Activated CD8-positive, alpha-beta memory T cell treated with anti-CD3 and anti-CD28 coated beads for 4 hours (primary cell): ENCODE measurements at places on chromosomes 13 and 19.

DNA sequence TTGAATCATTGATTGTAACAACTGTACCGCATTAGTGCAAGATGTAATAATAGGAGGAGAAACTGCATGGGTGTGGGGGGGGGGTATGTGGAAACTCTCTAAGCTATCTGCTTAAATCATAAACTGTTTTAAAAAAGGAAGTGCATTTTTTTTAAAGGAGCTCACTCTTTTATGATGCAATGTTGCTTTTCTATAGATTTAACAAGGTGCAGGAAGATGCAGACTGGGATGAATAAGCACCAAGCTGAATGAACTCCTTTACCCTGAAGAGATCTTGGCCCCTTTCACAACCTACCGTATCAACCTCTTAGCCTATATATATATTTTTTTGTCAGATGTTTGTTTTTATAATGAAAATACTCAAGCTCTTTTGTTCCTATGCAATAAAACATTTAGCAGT lies 95.9 kb downstream of the AKAP11 start:
- DNase-seq: no peak

GRCh38 chr19:2132731-2133490 lies 18.5 kb downstream of the AP3D1 start:
- no peak for DNase-seq

GRCh38 chr19:8360196-8360595 lies 3.8 kb upstream of the ANGPTL4 start:
- no peak for DNase-seq

DNA sequence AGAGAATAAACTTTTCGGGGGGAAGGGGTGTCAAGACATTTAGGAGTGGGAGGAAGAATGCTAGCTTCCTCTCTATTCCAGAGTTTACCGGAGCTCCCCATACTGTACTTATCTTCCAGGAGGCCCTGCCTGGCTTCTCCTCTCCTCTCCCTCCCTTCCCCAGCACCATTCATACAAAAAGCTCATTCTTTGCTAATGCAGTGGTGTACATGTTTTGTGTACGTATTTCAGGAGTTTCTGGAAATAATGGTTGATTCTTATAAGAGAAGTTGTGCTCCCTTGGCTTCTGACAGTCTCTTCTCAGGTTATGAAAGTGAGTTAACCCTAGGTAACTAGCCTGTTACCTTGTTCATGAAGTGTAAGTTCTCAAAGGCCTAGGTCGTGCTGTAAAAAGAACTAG lies 7.1 kb downstream of the SAMD4B start:
- DNase-seq: no peak

GRCh38 chr13:74132776-74133656 lies 1.2 kb downstream of the KLF12 start:
- DNase-seq: no peak

- DNase-seq: no peak
Measured at GRCh38 chr19:7294558-7295212, 471 bp upstream of the INSR start.

GRCh38 chr19:50695251-50696093 lies 24.1 kb downstream of the SHANK1 start:
- no peak for DNase-seq

- DNase-seq: no peak
Measured at GRCh38 chr13:55440465-55441085, 1700.1 kb upstream of the PRR20A start.

DNA sequence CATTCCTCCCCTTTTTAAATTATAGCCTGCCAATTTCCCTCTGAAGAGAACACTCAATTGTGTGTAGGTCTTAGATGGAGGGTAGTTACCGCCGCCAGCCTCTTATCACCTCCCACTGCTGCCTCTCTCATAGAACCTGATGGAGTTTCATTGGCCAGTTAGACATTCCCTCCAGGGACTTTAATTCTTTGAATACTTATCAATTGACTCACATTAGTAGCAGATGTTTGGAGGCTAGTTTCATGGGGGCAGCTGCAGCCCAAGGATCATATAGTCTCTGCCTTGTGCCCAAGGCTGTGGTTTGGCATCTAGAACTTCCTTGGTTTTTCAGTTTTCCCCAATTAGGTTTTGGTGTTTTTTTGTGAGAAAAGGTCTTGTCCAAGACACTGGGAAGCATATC lies 318.9 kb upstream of the HTR2A start:
- no peak for DNase-seq

DNA sequence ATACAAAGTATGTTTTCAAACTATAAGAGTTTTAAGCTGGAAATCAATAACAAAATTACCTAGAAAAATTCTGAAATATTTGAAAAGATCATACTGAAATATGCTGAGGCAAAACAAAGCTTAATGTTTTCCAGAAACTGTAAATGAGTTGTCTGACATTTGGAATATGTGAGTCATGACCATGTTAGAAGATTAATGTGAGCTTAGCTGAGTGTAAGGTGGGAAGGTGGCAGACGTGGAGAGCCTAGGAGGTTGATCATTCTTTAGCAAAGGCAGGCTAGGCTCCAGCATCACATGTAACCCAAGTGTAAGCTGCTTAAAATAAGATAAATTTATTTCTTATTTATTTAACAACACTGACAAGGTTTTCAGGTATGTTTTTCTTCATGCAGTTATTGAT lies 2086.1 kb upstream of the PCDH20 start:
- DNase-seq: no peak

DNA sequence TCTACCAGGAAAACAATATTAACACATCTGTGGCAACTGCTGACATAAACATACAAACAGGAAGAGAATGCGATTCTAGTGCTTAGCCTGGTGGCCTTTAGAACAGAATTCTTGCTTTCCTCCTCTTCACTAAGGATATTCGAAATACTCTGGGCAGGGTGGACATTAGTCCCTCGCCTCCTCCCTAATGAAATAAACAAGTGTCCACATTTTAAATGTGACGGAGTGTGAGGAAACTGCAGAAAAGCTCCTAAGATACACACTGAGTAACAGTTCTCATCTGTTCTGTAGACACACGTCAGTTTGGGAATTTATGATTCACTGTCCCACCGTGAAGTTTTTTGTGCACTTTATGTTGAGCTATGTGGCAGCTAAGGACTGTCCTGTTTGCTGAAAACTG lies 639 bp downstream of the STARD13 start:
- DNase-seq: no peak

DNA sequence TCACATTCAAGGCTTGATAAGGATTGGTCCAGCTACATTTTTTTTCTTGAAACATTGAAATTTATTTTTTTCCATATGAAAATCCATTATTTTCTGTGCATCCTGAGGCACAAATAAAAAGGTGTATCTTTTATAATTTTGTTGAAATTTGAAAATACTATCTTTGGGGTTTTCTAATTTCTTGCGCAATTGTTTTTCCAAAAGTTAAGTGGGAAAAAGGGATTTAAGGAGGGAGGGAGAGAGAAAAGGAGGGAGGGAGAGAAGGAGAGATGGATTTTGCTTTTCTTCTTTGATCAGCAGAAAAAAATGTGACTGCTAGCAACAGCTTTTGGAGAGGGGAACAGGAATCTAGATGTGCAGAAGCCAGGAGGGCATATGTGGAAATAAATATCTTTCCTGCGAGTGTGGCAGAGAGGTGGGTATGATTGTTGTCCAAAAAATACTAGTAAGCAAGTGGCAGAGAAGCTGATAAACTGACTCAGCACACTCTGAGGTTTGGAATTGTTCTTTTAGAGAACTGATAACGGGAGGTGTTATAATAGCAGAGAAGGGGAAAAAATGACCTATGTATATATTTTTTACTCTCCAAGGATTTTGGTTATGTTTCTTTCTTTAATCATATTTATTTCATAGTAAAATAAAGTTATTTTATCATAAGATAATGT lies 61.2 kb upstream of the EDNRB start:
- DNase-seq: no peak

GRCh38 chr13:41962994-41963393 lies 2.1 kb upstream of the VWA8 start:
- DNase-seq: no peak

DNA sequence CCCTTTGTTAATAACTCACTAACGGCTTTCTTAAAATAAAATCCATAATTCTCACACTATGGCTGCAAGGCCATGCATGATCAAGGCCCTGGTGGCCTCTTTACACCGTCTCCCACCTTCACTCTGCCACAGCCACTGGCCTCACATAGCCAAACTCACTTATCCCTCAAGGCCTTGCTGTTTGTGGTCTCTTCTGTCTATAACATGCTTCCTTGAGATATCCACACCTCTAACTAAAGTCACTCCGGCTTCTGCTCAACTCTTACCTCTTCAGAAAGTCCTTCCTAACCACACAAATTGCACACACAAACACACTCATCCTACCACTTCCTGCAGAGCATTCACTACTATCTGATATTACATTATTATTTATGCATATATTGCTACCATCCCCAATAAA lies 262.5 kb downstream of the DIAPH3 start:
- no peak for DNase-seq

- DNase-seq: no peak
Measured at GRCh38 chr13:97223037-97223710, 1.0 kb downstream of the MBNL2 start.

DNA sequence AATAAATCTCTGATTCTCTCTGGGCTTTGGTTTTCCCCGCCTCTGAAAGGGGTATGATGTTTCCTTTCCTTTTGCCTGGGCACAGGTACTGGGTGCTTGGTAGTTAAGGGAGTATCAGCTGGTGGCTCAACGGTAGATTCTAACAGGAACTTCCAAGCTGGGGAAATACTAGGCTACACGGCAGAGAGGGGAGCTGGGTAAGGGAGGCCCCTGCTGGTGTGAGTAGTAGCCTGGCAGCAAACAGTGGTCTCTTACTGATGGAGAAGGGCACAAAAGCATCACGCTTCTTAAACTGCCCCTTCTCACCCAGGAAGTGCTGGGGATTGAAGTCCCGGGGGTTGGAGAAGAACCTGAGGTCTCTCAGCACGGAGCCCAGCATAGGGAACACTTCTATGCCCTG lies 26.9 kb upstream of the CYP2A7 start:
- peak; percentile 9 for DNase-seq

DNA sequence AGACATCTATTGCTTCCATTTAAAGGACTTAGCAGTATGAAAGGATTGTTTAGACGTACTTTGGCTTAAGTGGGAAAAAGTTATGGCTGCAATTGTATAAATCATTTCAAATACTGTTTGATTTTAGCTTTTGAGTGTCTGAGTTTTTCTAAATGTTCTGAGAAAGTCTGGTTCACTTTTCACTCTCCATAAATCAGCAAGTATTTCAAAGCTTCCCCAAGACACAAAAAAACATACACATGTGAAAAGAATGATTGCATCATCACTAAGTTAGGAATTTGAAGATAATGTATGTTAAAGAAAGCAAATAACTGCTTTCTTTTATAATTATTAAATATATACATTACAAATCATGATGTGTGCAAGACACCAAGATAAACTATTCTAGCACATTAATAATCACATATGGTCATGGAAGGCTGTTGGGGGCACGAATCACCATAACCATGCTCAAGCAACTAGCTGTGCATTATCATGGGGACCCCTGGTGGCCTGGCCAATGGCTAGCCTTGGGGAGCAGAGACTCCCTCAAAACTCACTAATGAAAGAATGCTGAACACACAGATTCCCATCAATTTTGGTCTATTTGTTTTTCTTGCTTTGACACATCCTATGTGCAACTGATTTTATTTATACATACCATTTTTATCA lies 111.1 kb downstream of the MIPEP start:
- no peak for DNase-seq

GRCh38 chr13:99585609-99586008 lies 84.3 kb downstream of the TM9SF2 start:
- DNase-seq: no peak

DNA sequence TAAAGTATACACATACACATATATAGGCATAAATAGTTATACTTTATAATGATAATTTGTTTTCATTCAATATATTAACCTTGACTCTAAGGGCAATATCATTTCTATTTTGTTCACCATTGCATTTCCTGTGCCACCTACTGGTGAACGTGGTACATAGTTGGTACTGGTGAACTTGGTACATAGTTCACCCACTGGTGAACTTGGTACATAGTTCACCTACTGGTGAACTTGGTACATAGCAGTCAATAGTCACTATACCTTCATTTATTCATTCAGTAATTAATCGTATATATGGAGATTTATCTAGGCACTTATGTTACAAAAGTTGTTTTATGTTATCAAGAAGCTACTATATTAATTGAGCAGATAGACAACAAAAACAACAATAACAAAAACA lies 172.6 kb upstream of the ATXN8OS start:
- DNase-seq: no peak

DNA sequence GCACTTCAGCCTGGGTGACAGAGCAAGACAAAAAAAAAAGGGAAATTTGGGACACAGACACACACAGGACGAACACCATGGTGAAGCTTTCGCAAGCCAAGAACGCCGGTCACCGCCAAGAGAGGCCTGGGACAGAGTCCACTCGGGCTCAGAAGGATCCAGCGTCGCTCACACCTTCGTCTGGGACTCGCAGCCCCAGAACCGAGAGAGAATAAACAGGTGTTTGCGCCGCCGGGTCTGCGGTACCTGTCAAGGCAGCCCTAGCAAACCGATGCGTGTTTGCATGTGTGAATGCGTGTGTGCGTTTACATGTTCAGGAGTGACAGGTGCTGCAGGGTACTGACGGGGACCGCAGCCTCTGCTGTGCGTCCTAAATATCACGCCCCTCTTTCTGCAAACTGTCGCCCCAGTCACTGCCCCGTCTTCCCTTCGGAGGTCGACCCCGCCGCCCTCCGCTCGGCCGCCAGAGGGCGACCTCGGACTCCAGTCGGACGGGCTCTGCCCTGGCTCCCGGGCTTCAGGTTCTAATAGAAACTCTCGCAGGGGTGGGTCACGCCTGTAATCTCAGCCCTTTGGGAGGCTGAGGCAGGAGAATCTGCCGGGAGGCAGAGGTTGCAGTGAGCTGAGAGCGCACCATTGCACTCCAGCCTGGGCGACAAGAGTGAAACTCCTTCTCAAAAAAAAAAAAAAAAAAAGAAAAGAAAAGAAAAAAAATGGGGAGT lies 11.8 kb upstream of the CSNK1G2 start:
- DNase-seq: peak; percentile 69

- no peak for DNase-seq
Measured at GRCh38 chr19:38693380-38694223, 46.2 kb downstream of the ACTN4 start.

- no peak for DNase-seq
Measured at GRCh38 chr19:48539503-48540096, 12.4 kb upstream of the SULT2B1 start.

DNA sequence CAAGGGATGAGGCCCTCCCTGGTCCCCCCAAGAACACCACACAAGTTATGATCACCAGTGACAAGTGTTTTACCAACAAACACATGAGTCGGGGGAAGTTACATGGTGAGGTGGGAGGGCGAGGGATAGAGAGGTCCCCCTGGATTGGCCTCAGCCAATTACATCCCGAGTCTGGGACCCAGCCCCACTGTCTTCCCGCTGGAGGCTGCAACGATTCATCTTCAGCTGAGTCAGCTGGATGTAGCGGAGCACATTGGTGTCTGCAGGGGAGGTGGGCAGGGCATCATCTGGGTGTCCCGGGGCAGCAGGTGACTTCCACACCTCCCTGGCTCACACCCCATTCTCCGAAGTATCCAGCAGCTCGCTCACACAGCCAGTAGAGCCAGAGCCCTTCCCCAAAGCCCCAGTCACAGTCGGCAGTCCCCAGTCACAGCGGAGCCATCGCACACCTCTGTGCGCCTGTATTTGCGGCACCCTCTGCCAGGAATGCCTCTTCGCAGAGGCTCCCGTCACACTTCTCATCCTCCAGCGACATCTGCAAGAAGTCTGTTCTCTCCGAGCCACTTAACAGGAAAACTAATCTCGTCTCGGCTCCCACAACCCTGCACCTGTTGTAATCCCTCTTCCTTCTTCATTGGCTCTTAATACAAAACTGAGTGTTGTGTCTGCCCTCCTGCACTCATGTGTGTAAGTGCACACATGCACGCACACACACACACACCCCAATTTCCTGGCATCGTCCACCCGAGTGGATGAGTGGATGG lies 2.0 kb downstream of the TTC9B start:
- DNase-seq: no peak
